ENCODE measurements at places on chromosomes 2 and 18.

- DNase-seq, result no peak
These were observed 470.0 kb downstream of the PIK3C3 start for GRCh38 chr18:42425025-42425424.

DNA sequence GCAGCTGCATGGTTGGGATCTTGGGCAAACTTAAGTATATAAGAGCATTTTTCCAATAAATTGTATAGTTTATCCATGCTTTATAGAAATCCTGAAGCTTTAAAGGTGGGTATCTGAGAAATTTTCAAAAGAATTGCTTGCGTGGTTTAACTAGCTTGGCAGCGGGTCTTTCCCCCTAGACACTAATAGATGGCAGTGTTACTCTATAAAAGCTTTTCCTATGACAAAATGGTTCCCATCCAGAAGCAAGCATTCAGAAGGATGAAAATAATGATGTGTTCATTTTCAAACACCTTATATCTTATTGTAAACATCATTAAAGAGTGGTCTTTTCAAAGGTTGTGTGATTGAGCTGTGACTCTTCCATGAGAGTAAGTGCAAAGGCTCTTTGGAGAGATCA, 45.9 kb downstream of the KDM3A start:
- DNase-seq, result no peak

DNA sequence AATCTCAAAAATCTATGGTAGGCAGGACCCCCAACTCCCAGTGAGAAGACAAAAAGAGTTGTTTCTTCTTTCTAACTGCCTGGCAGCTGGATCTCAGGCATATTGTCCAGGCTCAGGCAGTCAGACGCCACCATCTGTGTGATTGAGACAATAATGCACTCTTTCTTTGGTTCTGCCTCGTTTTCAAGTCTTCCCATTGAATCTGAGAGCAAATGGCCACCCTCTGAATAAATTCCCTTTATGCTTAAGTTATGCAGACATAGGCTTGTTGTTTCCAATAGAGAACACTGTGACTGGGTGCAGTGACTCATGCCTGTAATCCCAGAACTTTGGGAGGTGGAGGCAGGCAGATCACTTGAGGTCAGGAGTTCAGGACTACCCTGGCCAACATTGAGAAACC, 15.3 kb upstream of the CD207 start:
- no peak for DNase-seq

DNA sequence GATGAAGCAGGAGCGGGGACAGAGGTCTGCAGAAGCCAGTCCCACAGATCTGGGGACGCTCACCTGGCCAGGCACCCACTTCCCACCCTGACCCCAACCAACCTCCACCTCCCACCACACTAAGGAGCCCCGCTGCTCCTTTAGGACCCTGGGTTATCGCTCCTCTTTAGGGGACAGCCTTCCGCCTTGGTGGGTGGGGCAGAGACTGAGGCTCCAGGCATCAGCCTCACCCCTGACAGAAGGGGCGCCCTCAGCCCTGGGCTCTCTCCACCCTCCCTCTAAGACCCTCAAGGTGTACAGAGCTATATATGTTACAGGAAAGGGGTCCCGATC, 33.5 kb upstream of the SLC66A3 start:
- DNase-seq, result no peak

DNA sequence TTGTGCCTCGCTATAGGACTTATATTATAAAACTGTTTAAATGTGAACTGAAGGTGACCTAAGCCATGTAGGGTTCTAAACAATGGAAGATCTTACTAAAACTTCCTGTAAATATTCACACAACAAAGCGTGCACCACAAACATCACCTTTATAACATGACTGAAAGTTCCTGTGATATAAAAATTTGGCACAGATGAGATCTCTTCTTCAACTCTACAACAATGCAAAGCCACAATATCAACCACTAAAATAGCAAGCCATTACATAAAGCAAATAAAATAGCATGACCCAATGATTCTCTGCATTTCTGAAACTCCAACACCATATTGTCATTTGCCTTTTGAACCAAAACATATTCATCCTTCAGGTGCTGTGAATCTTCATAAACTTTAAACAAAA, 3.5 kb downstream of the YES1 start:
- no peak for DNase-seq

DNA sequence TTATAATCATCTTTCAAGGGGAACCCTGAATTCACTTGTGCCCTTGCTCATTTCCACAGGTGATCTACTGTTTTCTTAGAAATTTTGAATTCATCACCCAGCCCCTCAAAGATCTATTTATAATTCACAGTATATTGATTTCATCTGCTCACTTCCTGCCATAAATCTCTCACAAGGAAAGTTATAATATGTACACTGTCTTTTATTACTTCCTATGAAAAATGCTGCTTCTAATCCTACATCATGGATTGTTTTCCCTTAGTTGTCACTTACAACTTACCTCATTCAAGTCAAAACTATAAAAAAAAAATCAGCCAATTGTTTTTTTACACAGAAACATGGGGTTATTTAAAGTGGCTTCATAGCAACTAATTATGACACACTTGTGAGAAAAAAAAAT, 1443.0 kb downstream of the LRP1B start:
- no peak for DNase-seq

GRCh38 chr2:108212671-108213070, 27.1 kb upstream of the SULT1C3 start:
- no peak for DNase-seq

DNA sequence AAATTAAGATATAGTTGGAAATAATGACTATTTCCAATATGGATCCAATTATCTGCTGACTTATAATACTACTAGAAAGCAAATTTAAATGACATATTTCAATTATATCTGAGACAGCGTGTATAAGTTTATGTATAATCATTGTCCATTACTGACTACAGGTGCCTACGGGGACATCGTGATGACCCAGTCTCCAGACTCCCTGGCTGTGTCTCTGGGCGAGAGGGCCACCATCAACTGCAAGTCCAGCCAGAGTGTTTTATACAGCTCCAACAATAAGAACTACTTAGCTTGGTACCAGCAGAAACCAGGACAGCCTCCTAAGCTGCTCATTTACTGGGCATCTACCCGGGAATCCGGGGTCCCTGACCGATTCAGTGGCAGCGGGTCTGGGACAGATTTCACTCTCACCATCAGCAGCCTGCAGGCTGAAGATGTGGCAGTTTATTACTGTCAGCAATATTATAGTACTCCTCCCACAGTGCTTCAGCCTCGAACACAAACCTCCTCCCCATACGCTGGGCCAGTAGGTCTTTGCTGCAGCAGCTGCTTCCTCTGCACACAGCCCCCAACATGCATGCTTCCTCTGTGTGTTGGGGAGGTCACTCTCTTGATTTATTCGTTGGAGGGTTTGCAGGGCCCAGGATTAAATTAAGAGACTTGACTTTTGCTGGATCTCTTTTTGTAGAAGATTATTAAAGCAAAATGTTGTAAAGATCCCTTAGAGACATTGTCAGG, 194.4 kb downstream of the RPIA start:
- no peak for DNase-seq

DNA sequence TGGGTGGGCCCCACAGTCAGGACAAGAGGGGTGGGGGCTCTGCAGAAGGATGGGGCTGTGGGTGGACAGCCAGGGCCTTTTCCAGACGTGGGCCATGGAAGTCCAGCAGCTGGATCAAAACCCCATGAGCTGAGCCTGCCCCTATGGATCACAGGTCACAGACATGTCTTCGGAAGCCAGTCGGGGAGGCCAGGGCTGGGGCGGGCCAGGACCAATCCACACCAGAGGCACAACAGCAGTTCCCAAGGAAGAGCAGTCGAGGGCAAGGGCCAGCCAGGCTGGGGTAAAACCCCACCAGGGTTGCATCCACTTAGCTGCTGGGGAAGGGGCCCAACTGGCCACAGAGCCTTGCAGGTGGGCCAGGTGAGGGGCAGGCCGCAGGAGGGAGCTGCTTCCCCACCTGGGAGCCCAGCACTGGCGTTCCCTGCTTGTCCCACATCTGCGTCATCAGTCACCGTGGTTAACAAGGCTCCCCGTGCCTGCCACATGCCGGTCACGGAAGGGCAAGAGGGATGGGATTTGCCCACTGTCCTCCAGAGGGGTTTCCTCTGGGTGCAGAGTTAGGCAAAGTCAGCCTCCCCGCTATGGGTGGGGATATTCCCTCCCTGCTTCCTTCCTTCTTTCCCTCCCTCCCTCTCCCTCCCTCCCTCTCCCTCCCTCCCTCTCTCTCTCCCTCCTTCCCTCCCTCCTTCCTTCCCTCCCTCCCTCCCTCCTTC, 46.4 kb upstream of the ODC1 start:
- no peak for DNase-seq

DNA sequence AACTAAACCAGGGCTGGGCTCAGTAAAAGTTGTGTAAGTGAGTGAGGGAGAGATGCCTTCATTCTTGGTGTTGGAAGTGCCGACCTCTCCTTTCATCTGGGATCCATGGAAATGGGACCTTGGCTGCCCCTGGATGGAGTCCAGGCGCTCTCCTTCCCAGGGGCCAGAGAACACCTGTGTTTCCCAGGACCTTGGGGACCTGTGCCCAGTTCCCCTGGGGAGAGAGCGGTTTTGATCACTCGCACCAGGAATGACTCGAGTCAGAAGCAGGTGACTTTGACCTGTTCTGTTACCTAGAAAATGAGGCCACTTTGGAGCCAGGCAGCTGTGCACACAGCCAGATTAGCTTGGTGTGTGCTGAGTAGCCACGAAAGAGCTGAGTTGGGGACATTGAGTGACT, 97.3 kb downstream of the SH3BP4 start:
- DNase-seq, result no peak
